Stimulated activated CD8-positive, alpha-beta memory T cell treated with anti-CD3 and anti-CD28 coated beads, Interleukin-7, amount 100 ng/mL, for 4 hours (primary cell): ENCODE measurements at places on chromosomes 11 and 22.

DNA sequence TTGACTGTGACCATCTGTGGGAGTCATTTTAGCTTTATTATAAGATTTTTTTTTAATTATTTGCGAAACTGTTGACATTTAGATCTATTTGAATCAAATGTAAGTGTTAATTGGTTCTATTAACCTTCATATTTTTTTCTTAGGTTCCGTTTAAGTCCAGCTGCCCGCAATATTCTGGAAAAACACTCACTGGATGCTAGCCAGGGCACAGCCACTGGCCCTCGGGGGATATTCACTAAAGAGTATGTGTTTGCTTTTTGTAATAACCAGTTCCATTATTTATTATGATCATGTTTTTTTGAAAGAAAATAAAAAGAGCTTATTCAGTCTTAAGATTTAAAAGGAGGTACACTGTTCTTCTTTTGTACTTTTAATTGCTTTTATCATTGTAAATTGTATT, 43.9 kb downstream of the PDHX start:
- no peak for DNase-seq

GRCh38 chr22:35230839-35231584, 26.3 kb upstream of the HMGXB4 start:
- no peak for DNase-seq

DNA sequence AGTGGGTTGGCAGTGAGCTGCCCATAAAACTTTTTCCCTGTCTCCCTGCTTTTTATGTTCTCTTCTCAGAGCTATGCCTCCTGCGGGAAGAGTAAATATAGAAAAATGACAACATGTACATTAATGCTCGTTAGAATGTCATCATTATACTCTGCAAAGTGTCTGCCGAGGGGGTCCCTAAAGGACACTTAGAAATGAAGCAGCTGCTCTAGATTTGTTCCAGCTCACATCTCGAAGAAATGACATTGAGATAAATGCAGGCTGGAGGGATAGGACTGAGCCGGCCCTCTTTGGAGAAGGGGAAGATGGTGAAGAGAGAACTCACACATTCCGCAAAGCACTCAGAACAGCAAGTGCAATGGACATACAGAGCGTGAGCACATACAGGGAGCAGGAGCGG, 240.0 kb downstream of the NXPE2 start:
- no peak for DNase-seq

- no peak for DNase-seq
These were observed 581 bp upstream of the FBXO3 start for GRCh38 chr11:33774736-33775466.

- DNase-seq = no peak
These were observed 32.6 kb downstream of the PPFIBP2 start for GRCh38 chr11:7546324-7546791.

- peak; percentile 42 for DNase-seq
These were observed 1.4 kb upstream of the STIM1 start for GRCh38 chr11:3853899-3854659.
